ENCODE measurements at places on chromosomes 6 and 20.

DNA sequence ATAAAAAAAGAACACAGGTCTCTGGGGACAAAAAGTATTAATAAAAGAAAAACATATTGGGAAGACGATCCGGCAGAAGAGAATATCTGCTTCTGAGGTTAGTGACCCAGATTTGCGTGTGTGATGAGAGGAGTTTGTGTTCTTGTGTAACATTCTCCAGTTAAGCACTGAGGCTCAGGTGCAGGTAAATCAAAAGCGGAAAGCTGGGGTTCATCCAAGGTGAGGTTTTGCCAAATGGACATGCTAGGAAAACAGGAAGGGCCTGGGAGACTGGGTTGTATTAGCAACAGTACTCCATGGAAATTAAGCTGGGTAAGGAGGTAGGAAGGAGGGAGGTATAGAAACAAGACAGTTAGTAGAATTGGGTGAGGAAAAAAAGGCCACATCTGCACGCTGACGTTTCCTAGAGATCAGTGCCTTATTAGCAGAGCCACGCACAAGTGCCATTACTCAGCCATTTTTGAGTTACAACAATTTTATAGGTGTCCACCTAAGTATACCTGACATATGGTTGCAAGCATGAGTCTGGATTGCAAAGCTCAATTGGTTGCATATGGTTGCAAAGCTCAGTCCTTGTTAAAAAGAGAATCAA lies 139.6 kb downstream of the ZMYND8 start:
- DNase-seq: no peak

- no peak for DNase-seq
Observed at GRCh38 chr20:11195899-11196558, 522.2 kb upstream of the JAG1 start.

- DNase-seq: no peak
Observed at GRCh38 chr6:97026298-97026697, 101.8 kb downstream of the KLHL32 start.

DNA sequence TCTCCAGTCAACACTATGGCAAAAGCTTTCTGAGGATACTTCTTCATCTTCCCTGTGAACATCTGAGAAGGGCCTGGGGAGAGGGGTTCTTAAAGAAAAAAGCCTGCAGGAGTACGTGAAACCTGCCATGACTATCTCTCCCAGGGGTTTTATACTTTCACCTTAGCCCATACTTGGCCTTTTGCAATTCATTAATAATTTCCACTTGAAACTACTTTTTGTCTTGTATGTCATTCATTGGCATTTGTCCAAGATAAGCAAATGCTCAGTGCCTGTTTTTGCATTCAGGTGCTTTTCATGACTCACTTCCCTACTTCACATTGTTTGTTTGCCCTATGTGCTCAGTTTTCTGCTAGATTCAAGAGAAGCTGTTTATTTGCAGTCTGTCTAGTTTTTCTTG lies 580.3 kb upstream of the GJE1 start:
- peak; percentile 28 for DNase-seq

- DNase-seq: no peak
Observed at GRCh38 chr6:23202207-23202606, 632.8 kb downstream of the HDGFL1 start.

DNA sequence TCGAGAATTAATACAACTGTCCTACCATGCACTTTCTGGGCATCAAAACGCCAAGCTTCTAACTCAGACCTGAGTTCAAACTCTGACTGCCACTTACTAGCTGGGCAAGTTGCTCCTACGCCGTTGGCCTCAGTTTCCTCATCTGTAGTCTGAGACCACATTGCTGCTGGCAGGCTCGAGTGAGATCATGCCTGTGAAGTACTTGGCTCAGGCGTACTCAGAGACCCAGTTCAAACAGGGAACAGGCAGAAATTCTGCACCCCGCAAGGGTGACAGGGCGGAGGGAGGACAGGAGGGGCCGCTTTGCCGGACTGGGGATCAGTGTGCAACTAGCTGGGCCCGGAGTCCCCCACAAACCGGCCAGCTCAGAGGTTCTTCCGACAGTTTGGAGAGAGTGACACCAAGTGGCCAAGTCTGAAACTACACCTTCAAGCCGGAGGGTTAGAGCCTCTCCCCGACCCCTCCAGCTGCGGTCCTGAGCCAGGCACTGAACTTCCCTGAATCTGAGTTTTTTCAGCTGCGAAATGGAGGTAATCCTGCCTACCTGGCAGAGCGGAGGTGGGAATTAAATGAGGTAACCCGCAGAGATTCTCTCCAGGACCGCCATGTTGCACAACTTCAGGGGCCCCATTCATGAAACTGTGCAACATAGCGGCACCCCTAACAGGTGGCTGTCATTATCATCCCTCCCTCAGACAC lies 46.0 kb upstream of the PTPN1 start:
- DNase-seq: no peak

DNA sequence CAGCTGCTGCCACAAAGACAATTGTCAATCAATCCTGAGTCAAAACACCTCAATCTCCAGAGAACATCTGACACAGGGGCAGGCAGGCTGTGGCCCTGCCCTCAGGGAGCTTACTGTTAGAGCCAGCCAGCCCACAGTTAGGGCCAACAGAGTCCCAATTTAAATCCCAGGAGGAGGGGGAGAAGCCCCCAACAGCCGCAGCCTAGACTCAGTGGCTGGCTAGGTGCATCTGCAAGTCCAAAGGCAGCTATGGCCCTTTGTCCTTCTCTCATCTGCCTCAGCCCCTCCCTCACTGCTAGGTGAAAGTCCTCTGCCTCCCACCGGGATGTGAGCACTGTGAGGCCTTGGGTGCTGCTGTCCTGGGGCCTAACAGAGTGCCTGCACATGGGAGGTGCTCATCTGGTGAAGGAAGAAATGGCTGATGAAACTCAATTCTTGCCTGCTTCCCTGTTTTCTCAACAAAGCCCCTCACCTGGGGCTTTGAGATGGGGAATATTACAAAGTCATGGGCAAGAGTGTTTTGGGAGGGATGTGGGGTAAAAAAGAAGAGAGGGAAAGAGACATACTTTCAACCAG lies 33.7 kb upstream of the VEGFA start:
- DNase-seq: no peak

DNA sequence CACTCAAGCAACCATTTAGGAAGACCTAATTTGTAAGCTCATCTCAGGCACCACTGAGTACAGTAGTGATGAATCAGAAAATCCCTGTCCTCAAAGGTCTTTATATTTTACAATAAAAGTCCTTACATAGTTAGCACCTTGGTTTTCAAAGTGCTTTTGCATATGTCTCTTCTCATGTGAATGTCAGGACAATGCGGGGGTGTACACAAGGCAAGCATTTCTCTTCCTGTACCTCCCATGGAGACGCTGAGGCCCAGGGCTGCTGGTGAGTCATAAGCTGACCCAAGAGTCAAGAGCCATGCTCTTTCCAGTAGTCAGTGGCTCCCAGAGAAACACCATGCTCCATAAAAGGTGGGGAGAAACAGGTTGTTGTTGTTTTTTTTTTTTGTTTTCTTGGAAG lies 174.0 kb downstream of the GJA10 start:
- DNase-seq: no peak

DNA sequence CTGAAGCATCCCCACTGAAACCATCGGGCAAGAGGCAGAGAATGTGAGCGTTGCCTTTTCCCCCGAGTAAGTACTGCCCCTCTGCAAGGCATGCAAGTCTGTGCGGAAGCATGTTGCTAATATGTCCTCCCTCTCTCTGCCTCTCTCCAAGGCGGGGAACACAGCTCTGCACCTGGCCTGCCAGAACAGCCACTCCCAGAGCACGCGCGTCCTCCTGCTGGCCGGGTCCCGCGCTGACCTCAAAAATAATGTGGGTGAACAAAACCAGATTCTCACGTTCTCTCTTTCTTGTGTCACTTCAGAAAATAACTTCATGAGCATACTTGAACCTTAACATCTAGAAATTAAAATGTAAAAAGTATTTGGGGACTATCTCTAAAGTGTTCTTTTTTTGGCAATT lies 26.4 kb downstream of the LYRM2 start:
- DNase-seq: no peak

- no peak for DNase-seq
Observed at GRCh38 chr6:114431641-114432040, 88.8 kb upstream of the HS3ST5 start.

- no peak for DNase-seq
Observed at GRCh38 chr6:24064106-24064505, 61.9 kb upstream of the NRSN1 start.

GRCh38 chr6:89489078-89489477 lies 56.1 kb downstream of the ANKRD6 start:
- DNase-seq: peak; percentile 25

DNA sequence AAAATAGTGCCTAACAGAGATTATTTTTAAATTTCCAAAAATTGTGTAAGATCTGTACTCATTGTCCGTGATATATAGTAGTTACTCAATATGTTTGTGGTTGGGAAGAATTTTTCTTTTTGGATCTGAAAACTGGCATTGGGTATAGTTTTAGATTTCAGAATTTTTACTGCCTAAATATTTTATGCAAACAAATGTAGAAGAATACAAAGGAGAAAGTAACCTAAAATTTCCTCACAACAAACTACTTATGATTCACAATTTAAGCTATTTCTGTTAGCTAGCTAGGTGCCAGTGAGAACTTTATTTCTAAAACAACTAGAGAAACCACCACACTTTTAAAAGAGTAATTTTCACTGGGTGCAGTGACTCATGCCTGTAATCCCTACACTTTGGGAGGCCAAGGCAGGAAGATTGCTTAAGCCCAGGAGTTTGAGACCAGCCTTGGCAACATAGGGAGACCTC lies 38.8 kb downstream of the SESN1 start:
- no peak for DNase-seq

- no peak for DNase-seq
Observed at GRCh38 chr20:46406986-46407670, 713 bp upstream of the ELMO2 start.

DNA sequence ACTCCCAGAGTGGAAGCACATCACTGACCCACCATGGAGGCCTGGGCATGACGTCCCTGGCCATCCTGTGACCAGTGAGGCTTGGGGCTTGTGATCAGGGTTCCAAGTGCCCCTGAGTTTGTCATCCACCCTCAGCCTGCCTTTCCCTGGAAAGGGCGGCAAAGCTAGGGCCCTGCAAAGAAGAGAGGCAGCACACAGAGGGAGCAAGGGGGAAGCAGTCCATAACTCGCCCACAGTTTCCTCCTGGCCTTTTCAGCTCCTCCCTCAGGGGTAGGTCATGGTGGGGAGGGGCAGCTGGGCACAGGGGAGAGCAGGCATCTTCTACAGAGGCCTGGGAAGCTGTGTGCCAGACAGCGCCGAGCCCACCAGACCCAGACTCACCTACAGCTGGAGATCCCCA lies at the start of gene NCR2:
Gene NCR2, plus strand, starts transcription at position 313 of the 400 bp plus-strand sequence. CDS start 269 bp downstream, outside the sequence.
- no peak for DNase-seq

- no peak for DNase-seq
Observed at GRCh38 chr20:37218441-37218840, 39.1 kb upstream of the MROH8 start.

DNA sequence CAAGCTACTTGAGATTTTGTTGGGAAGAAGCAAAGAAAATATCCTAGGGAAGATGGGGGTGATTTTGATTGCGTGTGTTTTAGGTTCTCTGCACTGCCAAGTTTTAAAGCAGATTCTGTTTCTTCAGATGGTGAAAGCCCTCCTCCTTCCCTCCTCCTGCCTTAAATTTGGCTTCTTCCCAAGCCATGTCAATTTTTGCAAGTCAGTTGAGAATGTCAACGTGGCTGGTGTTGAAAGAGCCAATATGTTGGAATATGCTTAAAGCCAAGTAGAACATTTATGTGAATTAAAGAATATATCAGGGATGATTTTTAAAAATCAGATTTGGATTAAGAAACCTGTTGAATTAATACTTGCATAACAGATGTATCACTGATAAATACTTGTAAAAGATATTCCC lies 270.8 kb downstream of the ARID1B start:
- DNase-seq: no peak

- no peak for DNase-seq
Observed at GRCh38 chr6:109182578-109182977, 87.3 kb downstream of the CEP57L1 start.

GRCh38 chr6:21744331-21744730 lies 150.8 kb downstream of the SOX4 start:
- no peak for DNase-seq

DNA sequence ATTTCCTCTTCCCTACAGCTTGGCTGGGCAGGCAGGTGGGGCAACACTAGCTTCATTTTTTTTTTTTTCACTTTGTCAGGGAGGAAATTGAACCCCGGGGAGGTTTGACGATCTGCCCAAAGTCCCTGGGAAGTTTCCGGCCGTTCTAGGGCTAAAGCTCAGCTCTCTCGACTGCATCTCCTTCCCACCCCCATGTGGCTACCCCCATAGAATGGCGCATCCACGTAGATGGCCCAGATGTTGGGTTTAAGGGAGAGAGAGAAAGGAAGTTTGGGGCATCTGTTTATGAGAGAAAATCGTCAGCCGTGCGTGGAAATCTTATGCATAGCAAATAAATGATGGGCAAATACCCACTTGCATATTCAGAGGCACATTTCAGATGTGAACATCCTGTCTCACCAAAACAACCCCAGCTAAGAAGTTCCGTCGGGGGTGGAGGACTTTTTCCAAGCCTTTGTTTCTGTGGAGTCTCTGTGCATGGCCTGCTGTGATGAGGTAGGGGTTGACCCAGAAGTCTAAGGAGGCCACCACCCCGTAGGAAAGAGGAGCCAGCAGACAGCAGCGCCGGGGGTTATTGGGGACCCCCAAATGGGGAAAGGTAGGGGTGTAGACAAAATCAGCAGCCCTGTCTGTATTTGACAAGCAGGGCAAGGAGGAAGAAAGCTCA lies 40.5 kb upstream of the ZNF831 start:
- DNase-seq: no peak

DNA sequence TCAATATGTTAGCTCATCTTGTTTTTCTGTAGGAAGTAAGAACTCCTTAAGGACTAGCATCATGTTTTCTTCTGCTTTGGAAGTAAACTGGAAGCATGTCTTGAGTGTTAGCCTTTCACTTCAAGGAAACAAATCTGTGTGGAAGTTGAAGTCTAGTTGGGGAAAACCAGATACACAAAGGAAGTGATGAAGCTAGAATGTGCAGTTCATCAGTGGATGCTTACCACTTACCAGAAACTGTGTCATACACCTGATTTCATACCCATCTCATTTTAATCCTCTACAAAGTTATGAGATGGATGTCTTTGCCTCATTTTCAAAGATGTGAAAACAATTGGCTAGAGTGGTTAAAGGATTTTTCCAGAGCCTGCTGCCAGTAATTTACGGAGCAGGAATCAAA lies 75.8 kb downstream of the TMEM170B start:
- no peak for DNase-seq

DNA sequence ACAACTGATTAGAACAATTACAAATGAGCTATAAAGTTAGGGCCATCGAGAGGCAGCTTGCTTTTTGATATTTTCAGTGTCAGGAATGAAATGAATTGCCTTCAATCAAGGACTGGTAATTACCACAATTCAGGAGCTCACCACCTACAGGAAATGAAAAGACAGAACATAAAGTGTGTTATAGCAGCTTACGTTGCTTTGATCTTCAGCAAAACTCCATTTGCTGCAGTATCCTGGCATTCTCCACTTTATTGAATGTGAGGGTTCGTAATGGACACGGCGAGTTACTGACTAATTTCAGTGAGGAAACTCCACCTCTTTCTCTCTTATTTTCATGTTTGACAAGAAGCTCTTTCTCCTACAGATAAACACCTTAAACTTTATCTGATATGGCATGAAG lies 440.0 kb upstream of the HSF2 start:
- no peak for DNase-seq
